Amniotic stem cell (primary cell): ENCODE measurements at places on chromosomes 12 and 14.

GRCh38 chr12:117228239-117228638 is 38.0 kb upstream of the FBXO21 start:
- no peak for DNase-seq

- DNase-seq: no peak
These were observed 4.1 kb upstream of the WIF1 start for GRCh38 chr12:65125247-65125646.

- no peak for DNase-seq
These were observed 3.4 kb downstream of the SLC6A12 start for GRCh38 chr12:210277-211141.

DNA sequence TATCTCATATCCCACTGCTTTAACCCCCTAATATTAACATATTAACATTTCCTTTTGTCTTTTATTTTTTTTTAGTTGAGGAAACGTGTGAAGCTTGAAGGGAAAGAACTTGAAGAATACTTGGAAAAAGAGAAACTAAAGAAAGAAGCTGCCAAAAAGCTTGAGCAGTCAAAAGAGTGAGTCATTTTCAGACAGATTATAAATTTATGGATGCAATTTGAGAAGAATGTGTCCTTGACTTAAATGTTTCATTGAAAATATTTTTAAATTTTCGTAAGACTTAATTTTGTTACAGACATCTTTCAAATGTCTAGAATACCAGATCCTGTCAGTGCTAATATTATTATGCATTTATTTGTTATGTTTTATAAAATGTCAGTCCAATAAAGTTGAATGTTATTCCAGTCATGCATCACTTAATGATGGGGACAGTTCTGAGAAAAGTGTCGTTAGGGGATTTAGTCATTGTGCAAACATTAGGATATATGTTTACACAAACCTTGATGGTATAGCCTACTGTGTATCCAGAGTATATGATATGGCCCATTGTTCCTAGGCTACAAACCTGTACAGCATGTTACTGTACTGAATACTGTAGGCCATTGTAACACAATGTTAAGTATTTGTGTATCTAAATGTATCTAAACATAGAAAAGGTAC is 32.6 kb downstream of the CPSF2 start:
- DNase-seq: no peak

DNA sequence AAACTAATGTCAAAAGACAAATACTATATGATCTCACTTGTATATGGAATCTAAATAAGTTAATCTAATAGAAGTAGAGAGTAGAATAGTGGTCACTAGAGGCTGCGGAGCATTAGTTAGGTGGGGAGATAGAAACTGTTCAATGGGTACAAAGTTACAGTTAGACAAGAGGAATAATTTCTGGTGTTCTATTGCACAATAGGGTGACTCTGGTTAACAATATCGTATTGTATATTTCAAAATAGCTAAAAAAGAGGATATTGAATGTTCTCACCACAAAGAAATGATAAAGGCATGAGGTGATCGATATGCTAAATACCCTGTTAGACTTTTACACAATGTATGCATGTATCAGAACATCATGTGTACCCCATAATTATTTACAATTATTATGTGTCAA is 42.9 kb downstream of the IGF1 start:
- DNase-seq: no peak

DNA sequence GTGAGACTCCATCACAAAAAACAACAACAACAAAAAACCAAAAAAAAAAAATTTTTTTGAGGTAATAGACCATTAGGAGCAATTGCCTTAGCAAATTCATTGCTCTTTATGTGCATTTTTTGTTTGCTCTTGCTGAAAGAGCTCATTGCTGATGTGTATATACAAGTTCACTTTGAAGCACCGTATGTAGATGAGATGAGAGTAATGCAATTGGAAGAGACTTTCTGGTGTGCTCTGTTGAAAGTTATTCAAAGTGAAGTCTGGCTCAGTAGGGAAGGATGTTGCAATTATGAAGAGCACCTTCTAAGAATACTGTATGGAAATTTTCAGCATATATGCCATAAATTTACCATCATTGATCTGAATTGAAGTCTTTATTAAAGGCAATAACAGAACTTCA is 46.7 kb upstream of the KLRD1 start:
- no peak for DNase-seq

- no peak for DNase-seq
These were observed 21.3 kb upstream of the STRN3 start for GRCh38 chr14:31047503-31047902.

- no peak for DNase-seq
These were observed 58.8 kb upstream of the ISM2 start for GRCh38 chr14:77557391-77557790.

DNA sequence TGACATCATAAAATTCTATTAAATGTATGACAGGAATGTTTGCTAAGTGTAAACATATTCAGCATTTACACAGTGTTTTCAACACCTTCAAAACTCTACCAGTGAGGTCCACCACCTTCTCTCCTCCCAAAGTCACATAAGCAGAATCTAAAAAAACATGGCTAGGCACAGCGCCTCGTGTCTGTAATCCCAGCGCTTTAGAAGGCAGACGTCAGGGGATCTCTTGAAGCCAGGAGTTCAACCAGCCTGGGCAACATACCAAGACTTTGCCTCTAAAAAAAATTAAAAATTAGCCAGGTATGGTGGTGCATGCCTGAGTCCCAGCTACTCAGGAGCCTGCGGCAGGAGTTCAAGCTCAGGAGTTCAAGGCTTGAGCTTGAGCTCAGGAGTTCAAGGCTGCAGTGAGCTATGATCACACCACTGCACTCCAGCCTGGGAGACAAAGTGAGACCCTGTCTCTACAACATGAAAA is 30.0 kb downstream of the NUMB start:
- DNase-seq: no peak

DNA sequence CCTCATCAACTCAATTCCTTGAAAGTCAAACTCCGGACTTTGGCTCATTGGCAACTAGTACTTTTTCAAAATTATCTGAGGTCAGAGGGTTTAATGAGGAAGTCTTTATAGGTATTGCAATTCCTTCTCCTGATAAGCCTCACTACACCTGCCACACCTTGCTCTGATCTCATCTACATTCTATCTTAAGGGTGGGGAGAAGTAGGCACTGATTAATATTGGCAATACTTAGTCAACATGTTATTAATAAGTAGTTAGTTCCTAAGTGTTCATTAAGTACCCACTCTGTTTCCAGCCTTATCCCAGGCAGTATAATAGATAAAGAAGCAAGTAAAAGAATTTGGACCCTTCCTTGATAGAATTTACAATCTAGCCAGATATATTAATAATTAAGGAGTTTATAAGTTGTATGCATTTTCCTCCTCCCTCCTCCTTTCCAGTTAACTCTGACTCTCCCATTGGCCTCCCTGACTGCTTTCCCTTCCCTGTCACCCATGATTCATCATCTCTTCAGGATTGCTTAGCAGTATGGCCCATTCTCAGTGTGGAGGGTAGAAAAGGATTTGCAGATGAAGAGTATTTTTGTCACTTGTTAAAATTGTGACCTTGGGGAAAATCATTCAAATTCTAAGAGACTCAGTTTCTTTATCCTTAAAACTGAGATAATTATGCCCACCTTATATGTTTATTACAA is 231.0 kb upstream of the ATP2B1 start:
- no peak for DNase-seq

DNA sequence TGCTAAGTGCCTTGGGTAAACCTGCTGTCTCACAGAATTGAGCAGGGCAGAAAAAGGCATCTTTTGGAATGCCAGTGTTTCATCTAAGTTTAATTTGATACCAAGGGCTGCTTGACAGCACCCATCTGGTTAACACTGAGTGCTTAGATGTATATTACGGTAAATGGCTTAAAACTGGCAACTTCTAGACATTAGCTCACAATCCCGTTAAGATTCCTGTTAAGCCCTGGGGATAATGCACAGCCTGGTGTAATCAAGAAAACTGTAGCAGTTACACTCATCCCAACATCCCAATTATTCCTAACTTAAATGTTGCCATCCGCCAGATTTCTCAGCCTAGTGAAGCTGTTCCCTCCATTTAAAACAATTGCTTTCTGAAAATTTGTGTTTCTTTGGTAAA is 29.9 kb downstream of the PPFIBP1 start:
- no peak for DNase-seq

GRCh38 chr12:31362759-31363415 is 36.9 kb upstream of the SINHCAF start:
- DNase-seq: no peak

DNA sequence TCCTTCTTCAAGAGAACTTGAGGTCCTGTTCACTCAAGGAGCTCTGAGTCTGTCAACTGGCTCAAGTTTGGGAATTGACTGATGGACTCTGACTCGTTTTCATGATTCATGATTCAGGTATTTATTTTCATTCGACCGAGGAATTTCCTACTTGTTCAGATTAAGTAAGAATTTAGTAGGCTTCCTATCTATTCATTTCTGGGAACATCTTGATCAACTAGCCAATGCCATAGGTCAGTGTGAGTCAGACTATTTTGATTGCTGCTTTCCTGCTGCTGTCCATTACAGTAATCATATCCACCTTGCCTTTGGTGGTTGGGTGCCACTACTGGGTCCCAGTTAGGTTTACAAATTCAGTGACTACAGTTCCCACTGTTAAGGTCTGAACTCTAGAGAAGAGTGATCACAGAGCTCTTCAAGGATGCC is 6.1 kb downstream of the FAM186A start:
- peak; percentile 20 for DNase-seq

GRCh38 chr12:92929983-92930382 is 888 bp upstream of the EEA1 start:
- no peak for DNase-seq

DNA sequence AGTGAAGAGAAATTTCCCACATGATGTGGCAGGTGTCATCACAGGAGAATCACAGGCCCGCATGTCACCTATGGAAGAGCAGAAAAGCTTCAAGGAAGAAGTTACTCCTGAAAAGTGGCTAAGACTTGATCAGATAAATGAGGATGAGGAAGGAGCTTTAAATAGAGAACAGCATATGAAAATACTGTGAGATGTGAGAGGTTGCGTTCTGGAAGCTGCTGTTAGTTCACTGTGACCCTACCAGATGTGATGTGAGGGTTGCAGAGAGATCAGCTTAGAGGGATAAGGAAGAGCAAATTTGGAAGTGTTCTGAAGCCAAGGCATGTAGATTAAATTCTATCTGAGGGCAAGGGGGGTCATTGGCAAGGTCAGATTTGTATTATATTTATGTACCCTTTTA is 17.1 kb downstream of the ERP27 start:
- no peak for DNase-seq

DNA sequence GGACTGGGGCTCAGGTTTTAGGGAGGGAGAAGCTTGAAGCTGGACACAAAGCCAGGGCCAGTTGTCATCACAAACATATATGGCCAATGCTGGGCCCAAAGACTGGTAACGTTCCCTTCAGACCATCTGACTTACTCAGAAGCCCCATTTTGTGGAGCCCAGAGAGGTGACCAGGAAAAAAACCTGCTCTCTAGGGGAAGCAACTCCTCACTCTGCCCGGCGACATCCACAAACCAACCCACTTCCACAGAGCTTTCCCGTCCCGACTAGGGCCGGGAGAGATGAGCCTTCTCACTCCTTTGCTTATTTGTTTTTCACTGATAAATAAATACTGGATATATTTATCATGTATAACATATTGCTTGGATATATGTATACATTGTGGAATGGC is 180.9 kb upstream of the RTL1 start:
- DNase-seq: no peak

- no peak for DNase-seq
These were observed 59.7 kb downstream of the PLXNC1 start for GRCh38 chr12:94207849-94208621.

- no peak for DNase-seq
These were observed 69.4 kb downstream of the PLEKHG3 start for GRCh38 chr14:64773577-64773976.

DNA sequence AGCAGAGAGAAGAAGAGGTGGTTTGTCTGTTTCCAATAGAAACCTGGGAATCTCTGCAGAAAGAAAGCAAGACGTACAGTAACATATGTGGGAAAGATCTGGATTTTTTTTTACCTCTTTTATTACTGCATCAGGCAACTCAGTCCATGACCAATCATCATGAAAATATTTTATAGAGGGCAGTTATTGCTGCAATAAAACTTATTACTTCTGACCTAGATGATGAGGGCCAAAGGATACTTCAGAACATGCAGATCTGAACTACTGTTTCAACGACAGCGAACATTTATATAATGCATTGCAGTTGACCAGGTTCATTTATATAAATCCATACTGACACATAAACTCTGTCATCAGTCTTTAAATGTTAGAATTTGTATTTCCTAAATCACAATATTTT is 67.7 kb downstream of the STAB2 start:
- no peak for DNase-seq

GRCh38 chr12:115000038-115000437 is 316.1 kb upstream of the TBX3 start:
- no peak for DNase-seq

DNA sequence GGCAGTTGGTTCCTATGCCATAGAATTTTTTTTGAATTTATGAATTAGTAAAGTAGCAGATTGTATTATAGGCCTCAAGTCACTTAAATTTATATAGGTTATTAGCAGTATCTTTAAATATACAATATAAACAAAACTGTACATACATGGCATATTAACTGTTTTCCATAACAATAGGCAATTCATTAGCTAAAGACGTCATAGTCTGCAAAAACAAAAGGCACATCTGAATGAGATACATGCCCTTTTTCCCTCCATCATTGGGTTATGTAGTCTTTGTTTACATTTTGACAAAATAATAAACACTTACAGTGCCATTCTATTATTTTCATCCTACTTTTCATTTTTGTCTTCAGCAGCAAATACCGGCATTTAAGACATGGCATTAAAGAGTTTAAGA is 1.1 kb upstream of the VCPKMT start:
- no peak for DNase-seq

- DNase-seq: no peak
These were observed 1021.5 kb upstream of the TMEM132C start for GRCh38 chr12:127245437-127245836.

DNA sequence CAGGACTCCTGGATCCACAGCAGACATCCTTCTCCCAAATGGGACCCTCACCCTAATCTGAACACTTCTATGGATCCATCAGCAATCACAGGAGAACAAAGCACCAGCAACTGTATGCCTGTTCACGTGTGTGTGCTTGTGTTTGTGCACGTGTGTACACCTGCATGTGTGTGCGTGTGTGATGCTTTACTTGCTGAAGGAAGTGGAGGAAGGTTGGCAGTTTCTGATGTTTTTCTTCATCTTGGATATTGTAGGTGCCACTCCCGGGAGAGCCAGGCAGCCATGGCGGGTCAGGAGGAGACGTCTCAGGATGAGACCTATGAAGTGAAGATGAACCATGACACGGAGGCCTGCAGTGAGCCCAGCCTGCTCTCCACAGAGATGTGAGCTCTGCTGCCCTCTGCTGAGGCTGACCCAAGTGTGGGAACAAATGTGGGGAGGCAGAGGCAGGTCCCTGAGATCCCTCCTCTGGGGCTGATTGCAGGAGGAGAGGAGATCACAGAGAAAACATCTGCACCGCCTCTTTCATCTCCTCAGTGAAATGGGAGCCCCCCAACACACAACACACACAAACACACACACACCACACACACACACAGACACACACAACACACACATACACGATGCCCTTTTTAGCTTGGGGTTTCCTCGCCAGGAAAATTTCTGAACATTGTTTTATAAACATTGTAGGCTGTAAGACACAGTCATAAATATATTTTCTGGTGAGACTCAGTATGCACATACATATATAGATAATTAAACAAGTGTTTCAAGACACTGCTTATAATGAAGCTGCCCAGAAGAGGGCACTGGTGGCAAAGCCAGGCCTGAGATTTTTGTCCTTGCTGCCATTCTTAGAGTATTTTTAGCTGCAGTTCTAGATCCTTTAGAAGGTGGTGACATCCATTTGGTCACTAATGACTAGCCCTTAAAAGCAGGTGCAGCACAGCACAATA is 112.2 kb upstream of the FKBP4 start:
- DNase-seq: no peak

GRCh38 chr12:123942238-123942653 is 30.4 kb downstream of the CCDC92 start:
- peak; percentile 51 for DNase-seq
